ENCODE measurements at places on chromosomes 6 and 20.
A peak's percentile ranks its signal among the peaks of the same experiment; 100 is the strongest.

- DNase-seq = peak; percentile 64
Observed at GRCh38 chr6:1396952-1397868, 7.8 kb downstream of the FOXF2 start.

DNA sequence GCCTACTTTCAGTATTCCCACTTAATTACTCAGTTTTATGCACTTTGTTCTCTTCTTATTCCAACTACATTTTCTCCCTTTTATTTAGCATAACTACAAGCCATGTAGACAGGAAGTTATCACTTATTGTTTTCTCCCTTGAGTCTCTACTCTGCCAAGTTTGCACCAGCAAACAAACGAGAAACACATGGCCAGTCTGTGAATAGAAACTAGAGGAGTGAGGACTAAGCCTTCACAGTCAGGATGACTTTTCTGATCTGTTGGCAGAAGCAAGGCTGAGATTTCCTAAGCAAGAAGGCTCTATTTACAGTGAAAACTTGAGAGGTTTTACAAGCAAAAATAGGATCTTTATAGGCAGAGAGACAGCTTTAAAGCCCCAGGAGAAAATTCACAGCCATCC, 69.8 kb upstream of the TINAG start:
- no peak for DNase-seq

GRCh38 chr6:150299873-150300485, 68.8 kb upstream of the IYD start:
- DNase-seq = no peak

DNA sequence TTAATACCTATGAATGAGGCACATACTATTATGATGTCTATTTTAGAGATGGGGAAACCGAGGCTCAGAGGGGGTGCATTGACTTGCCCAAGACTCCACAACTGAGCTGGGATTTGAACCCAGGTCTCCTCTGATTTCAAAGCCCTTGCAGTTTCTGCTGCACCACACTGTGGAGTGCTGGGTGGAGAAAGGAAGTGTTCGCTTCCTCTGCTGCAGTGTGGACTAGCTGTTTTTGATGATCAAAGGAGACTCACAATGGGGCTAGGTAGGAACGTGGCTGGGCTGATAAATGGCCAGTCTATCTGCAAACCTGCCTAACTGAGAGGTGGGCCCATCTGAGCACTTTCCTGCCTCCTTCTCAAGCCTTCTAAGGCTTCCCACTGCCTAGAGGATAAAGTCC, 87.2 kb downstream of the CD40 start:
- no peak for DNase-seq

All from KG1 (cell line).